Activated naive CD8-positive, alpha-beta T cell treated with anti-CD3 and anti-CD28 coated beads, Interleukin-2, amount 50 U/mL, for 16 hours (primary cell): ENCODE measurements at places on chromosomes 1 and 21.

- DNase-seq, result no peak
Observed at GRCh38 chr1:29893806-29894205, 657.5 kb downstream of the PTPRU start.

GRCh38 chr1:96746440-96747420 lies 25.1 kb downstream of the PTBP2 start:
- no peak for DNase-seq

GRCh38 chr1:2204415-2205190 lies 10.0 kb upstream of the FAAP20 start:
- DNase-seq, result no peak

DNA sequence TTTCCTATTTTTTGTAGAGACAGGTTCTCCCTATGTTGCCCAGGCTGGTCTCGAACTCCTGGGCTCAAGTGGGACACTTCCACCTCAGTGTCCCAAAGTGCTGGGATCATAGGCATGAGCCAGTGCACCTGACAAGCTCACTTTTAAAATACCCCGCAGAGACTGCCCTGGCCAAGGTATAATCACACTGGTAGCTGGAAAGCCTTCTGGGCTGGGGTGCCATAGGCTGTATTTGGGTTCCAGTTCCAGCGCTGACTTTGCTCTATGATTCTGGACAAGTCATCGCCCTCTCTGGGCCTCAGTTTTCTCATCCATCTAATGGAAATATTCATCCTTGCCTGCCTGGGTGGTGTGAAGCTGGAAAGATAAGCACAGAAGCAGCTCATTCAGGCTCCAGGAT lies 10.4 kb downstream of the LDLRAD1 start:
- DNase-seq, result no peak

GRCh38 chr1:74652711-74653139 lies 20.9 kb downstream of the ERICH3 start:
- DNase-seq, result no peak

DNA sequence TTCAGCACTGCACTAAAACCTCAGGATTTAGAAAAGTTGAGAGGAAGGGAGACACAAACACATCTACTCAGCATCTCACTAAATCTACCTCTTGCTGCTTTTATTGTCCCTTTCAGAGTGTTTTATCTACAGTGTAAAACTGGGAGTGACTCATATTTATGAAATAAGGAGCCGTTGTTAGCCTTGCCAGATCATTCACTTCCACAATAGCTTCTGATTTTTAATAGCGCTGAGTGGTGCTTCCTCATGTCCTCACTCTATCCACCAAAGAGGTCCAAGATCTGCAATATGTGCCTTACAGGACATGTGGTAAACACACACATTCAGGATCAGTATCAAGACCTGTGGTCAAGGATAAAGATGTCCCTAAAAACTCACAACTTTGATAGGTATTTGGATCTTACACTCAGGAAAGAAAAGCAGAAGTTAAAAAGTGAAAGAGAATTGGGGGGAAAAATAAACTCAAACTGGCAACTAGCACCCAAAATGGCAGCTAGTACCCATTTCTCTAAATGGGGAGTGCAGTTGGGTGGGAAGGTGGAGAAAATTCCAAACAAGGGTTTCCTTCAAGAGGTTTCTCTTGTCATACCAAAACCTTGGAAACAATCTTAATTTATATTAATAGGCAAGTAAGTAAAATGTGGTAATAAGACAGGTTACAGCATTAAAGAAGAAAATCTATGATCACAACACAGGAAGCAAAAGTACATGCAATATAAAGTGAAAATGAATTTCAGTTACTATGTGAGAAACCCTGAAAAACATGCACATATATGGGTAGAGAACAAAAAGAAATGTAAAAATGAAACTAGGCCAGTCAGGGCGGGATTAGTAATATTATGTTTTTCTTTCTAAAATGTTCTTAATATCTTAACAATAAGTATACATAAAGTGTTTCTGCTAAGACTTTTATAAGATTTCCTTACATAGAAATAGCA lies 15.9 kb downstream of the DUSP10 start:
- DNase-seq, result no peak

DNA sequence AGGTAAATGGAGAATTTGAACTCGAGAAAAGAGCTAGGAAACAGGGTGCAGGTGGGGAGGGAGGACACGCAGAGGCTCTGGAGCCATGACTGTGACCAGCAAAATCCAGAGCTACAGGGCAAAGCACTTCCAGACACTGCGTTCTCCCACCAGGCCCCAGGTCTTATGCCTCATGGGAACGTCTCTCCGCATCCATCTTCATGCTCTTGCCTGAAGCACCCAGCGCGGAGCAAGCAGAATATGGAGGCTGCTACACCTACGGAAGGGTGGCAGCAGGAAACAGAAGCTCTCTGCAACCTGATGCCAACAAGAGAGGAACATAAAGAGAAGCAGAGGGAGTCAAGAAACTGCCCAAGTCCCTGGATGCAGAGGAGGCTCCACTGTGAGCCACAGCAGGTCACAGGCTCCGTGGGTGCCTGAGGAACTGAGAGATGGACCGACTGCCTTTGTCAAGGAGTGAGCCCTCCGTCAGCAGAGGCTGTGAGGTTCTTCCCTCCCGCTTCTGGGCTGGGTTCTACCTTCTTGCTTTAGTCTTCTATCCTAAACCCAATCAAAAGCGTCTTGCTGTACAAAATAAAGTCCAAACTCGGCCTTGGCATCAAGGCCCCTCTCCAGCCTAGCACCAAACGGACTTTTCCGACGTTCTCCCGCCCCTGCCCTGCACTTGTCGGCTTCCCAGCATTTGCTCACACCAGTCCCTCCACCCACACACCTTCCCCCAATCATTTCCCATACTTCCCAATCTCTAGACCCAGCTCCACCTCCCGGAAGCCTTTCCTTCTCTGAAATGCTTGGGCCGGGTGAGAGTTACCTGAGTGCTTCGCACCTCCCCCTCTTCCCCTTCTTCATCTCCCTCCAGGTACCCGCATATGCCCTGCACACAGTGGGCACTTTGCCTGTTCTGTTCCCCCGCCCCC lies 930 bp downstream of the DHCR24 start:
- DNase-seq, result no peak

GRCh38 chr1:37267111-37267835 lies 207.1 kb upstream of the ZC3H12A start:
- no peak for DNase-seq

DNA sequence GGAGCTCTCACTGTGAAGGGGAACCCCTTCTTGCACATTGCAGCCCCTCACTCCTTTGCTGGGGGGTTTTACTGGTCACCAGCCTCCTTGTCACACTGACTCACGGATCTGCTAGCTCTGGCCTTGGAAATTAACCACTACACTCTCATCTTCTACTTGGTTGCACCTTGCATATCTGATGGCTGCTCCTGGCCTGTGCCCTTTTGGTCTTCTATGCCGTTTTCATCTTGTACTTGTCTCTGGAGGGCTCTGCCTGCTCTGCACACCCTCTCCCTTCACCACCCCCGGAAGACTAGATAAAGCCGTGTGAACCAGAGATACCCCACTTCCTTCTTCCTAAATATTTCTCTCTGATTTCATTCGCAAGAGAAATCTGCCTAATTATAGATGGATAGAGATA lies 44.6 kb downstream of the CD247 start:
- no peak for DNase-seq

GRCh38 chr1:22618056-22618455 lies 18.4 kb upstream of the C1QA start:
- no peak for DNase-seq

GRCh38 chr1:46466477-46467182 lies 23.0 kb upstream of the DMBX1 start:
- DNase-seq, result no peak

- no peak for DNase-seq
Observed at GRCh38 chr1:112264010-112264409, 132.0 kb upstream of the CTTNBP2NL start.

DNA sequence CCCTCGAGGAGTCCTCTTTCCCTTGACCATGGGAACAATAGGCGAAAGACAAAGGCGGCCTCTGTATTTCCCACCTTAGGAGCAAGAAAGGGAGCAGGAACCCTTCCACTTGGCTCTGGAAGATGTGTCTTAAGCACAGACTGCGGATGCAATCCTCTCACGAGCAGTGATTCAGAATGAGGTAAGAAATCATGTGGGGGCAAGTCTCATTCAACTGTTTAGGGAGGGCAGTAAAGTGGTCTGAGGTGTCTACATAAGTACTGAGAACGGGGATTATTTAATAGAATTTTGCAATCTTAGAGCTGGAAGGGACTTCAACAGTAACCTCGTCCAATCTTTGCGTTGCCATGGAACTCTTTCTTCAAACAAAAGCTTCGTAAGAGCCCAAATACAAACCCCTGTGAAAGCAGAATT lies 1.6 kb upstream of the DYRK3 start:
- no peak for DNase-seq

GRCh38 chr1:95426772-95427171 lies 192.8 kb downstream of the RWDD3 start:
- DNase-seq, result no peak

- no peak for DNase-seq
Observed at GRCh38 chr1:50631161-50631560, 207.9 kb upstream of the DMRTA2 start.

GRCh38 chr1:231934797-231935196 lies 308.2 kb downstream of the DISC1 start:
- no peak for DNase-seq

DNA sequence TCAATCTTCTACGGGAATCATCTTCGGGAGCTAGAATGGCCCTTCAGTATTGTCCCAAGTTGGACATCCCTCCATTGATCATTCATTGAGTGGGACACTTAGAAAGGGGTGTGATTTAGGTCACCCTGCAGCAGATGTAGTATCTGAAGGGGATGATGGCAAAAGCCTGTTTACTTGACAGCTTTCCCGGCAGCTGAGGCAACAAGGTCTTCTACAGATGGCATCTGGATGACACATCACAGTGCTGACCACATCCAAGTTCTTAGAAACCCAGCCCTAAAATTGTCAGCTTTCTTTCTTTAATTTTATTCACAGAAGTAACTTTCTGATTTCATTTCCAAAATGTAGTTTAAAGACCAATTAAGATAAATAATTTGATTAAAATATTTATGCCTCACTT lies 150.3 kb downstream of the AMY1C start:
- DNase-seq, result no peak

DNA sequence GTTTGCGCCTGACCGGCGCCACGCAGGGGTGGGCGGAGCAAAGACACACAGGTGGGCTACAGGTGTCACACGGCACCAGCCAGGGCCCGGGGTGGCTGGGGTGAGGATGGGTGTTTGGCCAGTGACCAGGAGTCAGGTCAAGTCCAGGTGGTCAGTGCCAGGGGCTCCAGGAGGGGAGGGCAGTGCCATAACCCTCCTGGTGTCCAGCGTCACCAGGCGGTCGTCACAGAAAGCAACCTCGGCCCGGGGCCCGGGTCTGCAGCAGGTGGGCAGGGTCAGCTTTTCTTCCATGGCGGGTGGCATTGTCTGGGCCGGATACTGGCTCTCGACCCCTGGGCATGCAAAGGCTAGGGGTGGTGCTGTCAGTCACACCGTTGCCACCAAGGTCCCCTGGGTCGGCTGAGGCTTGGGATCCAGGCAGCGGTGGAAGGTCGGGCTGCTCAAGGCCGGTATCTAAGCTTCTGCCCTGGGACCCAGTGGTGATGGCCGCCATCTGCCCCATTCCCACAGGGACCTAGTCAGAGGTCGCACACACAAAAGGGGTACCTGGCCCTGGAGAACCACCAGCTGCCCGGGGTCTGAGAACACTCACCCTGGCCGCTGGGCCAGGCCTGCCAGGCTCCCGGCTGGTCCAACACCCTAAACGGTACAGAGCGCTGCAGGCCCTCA lies 1.8 kb downstream of the FNDC10 start:
- no peak for DNase-seq

DNA sequence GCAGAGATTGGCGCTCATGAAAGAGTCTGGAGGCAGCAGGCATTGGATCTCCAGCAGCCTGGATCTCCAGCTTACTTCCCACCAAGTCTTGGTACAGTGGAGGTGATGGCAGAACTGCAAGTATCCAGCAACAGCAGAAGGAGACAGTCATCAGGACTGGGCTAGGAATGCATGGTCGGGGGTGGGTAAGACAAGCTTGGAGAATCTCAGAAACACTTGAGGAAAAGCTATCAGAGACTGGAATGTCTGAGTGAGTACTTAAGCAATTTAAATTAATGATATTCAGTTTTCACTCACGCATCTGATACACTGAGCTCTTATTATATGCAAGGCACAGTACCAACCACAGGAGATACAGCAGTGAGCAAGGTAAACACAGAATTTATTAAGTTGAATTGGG lies 9.8 kb downstream of the TMEM35B start:
- DNase-seq, result no peak

- DNase-seq, result no peak
Observed at GRCh38 chr1:32538887-32539583, at the start of gene ZBTB8A. Gene ZBTB8A (plus strand): TSS chr1:32539427. CDS start chr1:32592932, 53,505 bp downstream.

DNA sequence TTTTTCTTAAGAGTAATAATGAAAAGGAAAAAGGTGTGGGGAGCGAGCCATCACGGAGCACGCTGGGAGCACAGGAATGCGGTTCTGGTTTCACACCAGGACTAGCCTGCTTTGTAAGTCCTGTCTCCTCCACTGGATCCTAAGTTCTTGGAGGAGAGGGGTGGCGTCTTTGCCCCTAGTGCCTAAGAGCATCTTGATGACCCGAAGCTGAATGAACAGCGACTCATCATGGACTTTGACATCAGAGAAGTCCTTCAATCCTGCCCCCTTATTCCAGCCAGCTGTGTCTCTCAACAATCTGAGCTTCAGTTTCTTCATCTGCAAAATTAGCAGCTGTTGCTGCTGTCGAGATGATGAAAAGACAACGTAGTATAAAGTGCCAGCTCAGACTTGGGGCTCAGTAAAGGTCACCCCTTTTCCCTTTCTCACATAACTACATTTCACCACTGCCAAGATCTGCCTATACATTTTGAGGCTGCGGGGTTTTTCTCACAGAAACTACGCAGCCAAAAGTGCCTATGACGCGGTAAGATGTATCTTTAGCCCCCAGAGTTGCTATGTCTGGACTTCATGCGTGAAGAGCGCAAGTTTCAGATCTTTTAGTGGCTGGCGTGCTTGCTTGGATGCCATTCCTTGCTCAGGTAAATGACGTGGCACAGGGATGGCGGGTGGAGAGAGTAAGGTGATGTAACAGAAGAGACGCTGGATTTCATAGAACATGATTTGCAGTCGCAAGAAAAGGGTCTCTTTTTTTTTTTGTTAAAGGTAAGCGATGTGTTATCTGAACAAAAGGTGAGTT lies 4.9 kb upstream of the PRDM2 start:
- DNase-seq, result no peak

GRCh38 chr1:212107481-212107880 lies 71.9 kb downstream of the DTL start:
- DNase-seq, result no peak

DNA sequence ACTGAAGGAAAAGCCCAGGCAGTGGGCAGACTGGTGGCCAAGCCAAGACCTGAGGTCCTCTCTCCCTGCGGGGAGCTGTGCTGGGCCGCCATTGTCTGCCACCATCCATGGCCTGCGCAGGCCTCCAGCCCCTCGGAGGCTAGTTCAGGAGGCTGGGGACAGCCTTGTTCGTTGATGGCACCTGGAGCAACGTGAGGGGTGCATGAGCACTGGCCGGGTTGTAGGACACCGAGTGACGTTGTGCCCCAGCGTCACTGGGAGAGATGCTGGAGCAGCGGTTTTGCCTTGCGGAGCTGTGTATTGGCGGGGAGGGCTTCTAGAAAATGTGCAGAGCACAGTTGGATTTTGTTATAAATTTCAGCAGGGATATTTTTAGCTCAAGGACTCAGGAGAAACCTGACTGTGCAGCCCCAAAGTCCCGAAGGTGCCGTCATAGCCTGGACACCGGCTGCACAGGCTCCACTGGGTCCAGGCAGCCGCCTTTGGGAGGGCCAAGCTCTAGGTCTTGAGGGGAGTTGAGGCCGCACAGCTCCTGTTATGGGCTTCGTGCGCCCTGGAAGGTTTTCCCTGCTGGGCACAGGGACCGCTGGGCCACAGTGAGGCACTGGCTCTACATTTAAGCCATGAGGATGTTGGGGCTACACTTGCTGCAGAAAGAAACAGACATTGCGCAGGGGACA lies 48.2 kb upstream of the ADARB1 start:
- DNase-seq, result no peak
